ENCODE measurements at places on chromosomes 2 and 18.

GRCh38 chr2:62958206-62958605 lies 92.4 kb upstream of the OTX1 start:
- DNase-seq = no peak

- no peak for DNase-seq
These were observed 12.4 kb upstream of the CCDC88A start for GRCh38 chr2:55431982-55432627.

- peak; percentile 68 for DNase-seq
These were observed 109.6 kb upstream of the CDC42EP3 start for GRCh38 chr2:37781028-37781427.

DNA sequence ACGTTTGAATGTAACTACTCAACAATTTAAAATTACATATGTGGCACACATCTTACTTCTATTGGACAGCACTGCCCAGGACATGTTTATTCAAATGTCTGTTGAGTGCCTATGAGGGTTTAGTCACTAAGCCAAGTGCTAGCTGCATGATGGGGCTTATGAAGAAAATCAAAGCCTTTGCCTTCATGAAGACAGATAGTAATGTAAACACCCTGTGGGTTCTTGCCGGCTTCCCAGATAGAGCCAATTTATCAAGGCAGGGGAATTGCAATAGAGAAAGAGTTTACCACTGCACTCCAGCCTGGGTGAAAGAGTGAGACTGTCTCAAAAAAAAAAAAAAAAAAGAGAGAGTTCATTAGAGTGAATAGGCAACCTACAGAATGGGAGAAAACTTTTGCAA lies 43.7 kb upstream of the NEB start:
- no peak for DNase-seq

DNA sequence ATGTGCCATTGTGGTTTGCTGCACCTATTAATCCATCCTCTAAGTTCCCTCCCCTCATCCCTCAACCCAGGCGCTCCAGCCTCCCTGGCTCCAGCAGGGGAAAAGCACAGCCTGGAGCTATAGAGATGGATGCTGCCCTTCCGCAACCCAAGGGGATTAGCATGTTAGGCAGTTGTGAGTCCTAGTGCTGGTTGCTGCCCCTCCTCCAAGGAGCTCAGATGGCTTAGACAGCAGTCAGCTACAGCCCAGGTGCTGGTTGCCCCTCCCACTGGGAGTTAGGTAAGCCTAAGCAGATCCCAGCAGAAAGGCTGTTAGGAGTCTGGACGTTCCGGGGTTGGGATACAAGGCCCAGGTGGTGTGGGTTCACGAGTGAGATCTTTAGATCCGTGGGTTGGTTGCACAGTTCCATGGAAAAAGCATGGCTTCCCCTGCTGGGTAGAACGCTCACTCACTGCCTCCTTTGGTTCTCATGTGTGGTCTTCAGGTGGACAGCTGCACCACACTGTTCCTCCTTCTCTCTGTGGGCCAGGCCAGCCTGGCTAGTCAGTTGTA lies 446.1 kb downstream of the ZNF804A start:
- DNase-seq = no peak

DNA sequence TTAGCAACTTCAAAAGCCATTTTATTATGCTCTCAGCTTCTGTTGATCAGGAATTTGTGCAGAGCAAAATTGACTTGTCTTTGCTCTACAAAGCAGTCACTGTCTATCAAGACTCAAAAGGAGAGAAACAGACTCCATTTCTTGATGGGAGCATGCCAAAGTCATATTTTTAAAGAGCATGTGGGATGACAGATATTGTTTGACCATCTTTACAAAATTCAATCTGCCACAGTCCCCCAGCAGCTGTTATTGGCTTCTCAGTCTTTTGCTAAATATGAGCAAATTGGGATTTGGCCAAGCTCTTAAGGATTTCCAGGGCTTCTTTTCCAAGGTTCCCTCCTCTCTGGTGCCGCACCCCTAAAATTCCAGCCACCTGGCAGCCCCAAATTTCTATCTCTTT lies 67.9 kb downstream of the TEX51 start:
- DNase-seq = no peak

Data from AG04450 (cell line).